Esophagus mucosa (tissue), 1 donor: ENCODE measurements at places on chromosomes 3 and 15.

DNA sequence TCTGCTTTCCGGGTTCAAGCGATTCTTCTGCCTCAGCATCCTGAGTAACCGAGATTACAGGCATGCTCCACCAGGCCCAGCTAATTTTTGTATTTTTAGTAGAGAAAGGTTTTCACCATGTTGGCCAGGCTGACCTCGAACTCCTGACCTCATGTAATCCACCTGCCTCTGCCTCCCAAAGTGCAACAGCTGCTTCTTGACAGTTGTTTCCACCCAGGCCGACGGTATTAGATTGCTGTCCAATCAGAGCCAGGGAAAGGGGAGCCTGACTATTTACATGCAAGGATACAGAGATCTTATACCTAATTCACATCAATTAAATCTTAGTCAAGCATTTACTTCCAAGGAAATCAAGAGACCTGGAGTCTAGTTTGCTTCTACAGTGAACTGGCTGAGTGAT, 4.0 kb upstream of the CAPN3 start:
- ATAC-seq = no peak

- ATAC-seq = no peak
Observed at GRCh38 chr15:88324741-88325065, 68.2 kb upstream of the NTRK3 start.

DNA sequence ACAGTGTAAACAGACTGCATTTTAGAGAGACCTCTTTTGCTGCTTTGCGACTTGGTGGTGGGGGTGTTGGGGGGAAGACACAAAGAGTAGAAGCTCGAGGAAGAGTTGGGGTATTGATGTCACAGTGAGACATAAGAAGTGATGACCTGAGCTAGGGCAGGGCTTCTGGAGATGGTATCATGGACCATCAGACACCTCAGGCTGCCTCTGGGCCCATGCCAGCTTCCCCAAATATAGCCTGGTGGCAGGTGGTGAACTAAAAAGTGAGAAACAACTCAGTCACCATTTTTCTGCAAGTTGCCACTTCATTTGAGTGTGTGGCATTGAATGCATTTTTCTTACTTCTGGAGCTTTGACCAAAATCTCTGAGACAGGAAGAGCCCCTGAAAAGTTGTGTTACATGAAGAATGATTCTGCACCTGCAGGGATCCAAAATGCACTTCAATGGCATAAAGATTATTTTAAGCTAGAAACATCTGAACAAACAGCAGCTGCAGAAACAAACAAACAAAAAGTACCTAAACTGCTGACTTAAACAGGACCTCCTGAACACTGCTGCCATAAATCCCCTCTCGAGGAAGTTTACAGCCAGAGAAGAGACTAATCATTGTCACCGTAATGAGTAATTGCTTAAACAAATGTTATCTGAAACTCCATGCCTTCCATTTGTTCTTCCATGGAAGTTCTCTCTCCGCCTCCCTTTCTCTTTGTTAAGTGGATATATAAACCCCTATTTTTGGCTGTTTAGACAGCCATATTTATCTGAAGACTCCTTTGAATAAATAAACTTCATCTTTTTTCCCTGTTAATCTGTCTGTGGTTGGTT, 15.2 kb upstream of the XIRP1 start:
- ATAC-seq = no peak

DNA sequence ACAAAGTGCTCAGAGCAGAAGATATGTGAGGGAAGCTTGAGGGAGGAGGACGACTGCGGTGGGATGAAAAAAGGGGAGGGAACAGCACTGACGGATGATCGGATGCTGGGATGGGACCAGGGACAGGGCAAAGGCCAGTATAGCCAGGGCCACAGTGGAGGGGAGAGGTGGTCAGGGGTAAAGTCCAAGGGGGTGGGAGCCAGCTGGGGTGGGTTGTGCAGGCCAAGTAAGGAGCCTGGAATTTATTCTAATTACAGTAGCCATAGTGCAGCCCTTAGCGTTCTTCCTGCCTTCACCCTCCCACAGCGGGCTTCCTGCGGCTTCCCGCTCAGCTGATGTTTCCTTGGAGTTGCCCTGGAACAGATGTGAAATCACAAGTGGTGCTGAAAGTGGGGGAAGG, 7.6 kb upstream of the APEH start:
- no peak for ATAC-seq

DNA sequence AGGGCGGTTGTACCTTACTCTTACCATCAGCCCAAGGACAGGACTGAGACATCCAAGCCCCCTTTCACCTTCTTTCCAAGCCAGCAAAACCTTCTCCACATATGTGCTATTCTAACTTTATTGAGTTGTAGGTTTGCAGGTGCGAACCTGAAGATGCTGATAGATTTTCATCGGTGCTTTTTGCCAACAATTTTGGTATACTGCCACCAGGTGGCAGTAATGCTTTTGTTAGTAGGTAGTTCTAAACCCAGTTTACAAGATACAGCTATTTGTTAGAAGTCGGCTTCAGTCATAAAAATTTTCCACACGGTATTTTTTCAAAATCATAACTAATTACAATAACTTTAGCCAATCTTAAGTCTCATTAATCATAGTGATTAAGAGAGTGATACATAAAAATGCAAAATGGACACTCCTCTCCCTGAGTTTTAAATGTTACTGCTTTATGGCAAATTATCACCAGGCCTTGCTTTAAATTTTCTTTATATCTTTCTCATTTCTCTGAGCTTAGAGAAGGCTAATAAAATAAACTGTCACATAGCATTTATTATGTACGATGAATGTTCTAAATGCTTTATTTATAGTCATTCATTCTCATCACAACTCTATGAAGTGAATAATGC, 636 bp downstream of the TBC1D21 start:
- ATAC-seq = no peak

DNA sequence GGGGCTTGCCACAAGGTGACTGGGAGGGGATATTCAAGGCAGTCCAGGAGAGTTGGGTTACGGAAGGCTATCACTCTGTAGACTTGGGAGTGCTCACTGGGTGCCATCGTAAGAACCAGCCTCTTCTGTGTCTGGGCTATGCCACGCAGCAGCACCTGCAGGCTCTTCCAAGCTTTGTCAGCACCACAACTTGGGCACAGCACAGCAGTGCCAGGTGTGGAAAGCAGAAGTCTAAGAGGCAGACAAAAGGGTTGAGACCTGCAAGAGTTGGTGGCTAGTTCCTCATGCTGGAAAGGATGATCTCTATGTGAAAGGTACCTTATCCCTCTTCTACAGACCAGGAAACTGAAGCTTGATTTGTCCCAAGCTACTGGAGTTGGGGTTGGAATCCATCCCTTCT, 15.8 kb downstream of the CX3CR1 start:
- ATAC-seq = no peak

- no peak for ATAC-seq
Observed at GRCh38 chr3:112463250-112463649, 36.0 kb downstream of the BTLA start.

- no peak for ATAC-seq
Observed at GRCh38 chr3:127067116-127067910, 84.4 kb downstream of the PLXNA1 start.

GRCh38 chr15:39855400-39855799, 64.7 kb downstream of the GPR176 start:
- ATAC-seq = no peak

DNA sequence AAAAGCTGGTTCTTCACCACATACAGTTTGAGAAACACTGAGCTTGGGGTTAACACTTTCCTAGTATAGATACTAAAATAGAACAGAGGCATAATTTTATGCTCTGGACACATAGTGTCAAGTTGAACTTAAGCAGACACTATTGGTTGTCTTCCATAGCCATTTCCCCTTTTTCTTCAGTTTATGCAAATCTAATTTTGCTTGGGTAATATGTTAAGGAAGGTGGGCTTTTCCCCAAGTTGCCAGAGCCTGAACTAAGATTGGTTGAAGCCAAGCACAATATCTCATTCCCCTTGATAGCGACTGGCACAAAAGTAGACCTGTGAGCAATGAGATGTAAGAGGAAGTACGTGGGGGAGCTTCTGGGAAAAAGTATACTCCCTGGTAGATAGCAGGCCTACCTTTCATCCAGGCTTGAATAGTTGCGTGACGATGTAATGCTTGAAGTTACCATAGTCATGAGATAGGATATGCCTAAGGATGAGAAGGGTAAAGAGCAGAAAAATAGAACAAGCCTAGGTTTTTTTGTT, 4.5 kb upstream of the POPDC2 start:
- no peak for ATAC-seq

DNA sequence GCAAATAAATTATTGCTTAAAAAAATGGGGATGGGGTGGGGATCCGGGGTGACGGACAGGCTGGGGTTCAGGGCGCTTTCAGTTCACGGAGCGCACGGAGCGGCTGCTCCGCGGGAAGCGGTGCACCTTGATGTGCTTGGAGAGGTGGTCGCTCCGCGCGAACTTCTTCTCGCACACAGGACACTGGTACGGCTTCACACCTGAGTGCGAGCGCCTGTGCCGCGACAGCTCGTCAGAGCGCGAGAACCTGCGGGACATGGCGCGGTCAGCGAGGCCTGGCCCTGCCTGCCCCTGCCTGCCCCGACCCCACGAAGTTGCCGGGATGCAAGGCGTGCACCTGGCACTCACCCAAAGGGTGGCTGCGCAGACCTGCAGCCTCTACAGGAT, 13.6 kb downstream of the KLF15 start:
- ATAC-seq = no peak

DNA sequence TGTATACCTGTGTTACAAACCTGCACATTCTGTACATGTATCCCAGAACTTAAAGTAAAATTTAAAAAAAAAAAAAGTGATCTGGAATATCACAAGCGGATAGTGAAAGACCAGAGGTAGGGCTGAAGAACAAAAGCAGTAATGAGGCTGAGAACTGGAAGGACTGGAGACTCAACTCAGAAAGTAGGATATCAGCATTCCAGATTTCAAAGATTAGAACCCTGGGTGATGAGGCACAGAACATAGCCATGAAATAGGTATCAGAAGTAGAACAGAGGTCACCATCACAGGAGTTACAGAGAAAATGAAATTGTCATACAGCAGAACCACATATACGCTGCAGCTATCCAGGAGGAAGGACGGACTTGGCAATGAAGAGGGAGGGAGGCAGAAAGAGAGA, 56.1 kb downstream of the ACAP2 start:
- peak; percentile 53 for ATAC-seq

GRCh38 chr3:50230794-50231125, 5.2 kb upstream of the GNAI2 start:
- ATAC-seq = no peak

DNA sequence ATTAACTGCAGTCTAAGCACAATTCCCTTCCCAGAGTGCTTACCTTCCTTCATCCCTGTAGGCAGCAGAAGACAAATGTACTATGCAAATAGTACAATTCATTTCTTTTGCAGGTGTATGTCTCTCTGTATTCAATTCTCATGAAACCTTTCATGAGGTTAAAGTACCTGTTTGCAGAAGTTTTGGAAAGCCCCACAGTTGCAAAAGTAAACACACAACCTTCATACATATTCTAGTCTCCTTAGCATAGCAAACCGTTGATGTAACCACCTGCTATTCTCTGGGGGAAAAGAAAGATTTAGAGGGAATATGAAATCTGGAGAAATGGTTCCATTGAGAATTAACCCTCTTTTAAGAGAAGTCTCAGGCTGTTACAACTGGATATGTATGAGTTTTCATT, 200.3 kb upstream of the SUCLG2 start:
- no peak for ATAC-seq

GRCh38 chr15:100820528-100820927, 59.1 kb upstream of the ALDH1A3 start:
- ATAC-seq = no peak

DNA sequence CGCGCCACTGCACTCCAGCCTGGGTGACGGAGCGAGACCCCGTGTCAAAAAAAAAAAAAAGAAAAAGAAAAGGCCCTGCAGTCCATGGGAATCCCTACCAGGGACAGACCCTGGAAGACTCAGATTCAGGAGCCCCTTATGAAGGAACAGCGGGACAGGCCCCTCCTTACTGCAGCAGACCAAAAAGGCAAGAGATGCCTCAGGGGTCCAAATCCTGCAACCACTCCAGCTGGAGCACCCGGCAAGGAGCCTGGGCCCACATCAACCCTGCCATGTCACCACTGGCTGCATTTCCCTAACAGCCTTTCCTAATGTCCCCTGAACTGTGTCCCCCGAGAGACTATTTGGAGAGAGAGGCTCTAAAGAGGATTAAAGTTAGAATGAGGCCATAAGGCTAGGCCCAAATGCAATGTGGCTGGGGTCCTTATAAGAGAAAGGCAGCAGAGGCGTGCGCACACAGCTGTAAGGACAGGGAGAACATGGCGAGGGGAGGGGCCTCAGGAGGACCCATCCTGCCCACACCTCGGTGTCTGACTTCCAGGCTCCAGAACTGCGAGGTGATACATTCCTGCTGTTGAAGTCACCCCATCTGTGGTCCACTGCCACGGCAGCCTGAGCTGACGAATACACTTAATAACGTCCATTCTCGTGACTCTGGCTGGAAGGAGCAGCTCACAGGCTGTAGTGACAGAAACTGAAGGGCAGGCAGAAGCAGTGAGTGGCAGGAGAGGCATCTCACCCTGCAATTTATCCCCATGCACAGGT, 78.1 kb downstream of the ATP10A start:
- no peak for ATAC-seq

GRCh38 chr15:92074646-92075045, 221.1 kb downstream of the SLCO3A1 start:
- ATAC-seq = no peak

DNA sequence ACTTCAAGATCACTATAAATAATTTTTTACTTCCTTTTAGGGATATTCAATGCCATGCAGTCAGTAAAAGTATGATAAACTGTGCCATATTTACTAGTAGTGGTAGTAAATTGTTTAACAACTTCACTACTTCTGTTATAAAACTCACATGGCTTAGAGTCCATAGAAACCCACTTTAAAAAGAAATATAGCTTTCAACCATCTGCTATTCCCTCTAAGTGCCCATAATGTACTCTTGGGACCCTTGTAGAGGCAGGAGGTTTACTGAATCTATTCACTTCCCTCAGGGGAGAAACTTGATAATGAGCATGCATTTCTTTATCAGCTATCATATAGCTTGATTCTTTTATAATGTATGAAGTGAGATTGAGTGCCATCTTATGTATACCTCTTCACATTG, 1448.4 kb upstream of the ALCAM start:
- no peak for ATAC-seq

DNA sequence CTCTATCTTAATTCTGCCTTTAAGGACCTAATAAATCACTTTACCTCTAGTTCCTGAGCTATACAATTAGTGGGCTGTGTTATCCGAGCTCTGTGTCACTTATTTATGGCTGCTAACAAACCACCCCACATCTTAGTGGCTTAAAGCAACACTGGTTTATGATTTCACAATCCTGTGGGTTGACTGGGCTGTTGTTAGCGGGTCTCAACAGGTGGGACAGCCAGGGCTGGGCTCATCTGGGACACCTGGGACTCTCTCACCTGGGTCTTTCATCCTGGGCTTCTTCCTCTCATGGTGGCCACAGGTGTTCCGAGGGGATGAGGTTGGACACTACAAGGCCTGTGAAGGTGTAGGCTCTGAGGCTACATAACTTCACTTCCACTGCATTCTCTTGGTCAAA, 35.8 kb upstream of the CHST2 start:
- no peak for ATAC-seq

- no peak for ATAC-seq
Observed at GRCh38 chr15:74226761-74227540, 9.2 kb upstream of the CCDC33 start.

- ATAC-seq = no peak
Observed at GRCh38 chr15:58434334-58434875, 2.6 kb downstream of the LIPC start.

- ATAC-seq = peak; percentile 68
Observed at GRCh38 chr15:82021992-82022391, 23.8 kb downstream of the MEX3B start.
